ENCODE measurements at places on chromosomes 13 and 19.

DNA sequence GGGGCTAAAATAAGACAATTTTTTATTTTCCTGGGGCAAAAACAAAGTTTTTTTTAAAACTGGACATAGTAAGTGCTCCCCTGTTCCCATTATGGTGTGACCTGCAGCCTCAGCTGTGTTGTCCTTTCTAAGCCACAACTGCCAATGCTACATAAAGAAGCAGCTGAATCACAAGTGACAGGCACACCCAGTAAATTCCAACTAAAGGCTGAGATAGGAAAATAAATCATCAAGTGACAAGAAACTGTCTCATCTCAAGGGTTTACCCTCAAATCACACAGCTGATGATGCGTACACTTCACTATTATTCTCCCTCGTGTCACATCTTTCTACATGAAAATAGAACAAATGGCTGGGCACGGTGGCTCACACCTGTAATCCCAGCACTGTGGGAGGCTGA lies 28.7 kb downstream of the STK24 start:
- no peak for DNase-seq

DNA sequence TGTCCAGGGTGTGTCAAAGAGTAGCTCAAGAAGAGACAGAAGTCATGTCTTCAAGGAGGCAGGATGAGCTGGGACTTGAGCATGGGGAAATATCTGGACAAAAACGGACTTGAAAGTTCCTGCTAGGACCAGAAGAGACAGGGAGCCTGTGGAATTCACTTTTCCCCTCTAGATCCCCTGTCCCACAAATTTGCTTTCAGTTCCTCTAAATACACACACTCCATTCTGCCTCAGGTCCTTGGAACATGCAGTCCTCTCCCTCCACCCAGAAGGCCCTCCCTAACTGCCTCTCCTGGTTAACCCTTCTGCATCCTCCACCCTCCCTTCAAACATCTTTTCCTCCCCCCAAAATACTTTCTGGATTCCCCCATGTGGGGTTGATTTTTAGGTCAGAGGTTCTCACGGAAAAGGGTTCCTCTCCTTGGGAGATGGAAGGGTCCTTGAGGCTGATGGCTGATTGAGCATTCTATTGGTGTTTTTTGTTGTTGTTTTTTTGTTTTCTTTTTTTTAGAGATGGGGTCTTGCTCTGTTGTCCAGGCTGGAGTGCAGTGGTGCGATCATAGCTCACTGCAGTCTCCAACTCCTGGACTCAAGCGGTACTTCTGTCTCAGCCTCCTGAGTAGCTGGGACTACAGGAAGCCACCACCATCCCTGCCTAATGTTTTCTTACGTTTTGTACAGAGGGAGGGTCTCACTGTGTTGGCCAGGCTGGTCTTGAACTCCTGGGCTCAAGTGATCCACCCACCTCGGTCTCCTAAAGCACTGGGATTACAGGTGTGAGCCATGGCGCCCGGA lies 6.9 kb upstream of the RETN start:
- no peak for DNase-seq

DNA sequence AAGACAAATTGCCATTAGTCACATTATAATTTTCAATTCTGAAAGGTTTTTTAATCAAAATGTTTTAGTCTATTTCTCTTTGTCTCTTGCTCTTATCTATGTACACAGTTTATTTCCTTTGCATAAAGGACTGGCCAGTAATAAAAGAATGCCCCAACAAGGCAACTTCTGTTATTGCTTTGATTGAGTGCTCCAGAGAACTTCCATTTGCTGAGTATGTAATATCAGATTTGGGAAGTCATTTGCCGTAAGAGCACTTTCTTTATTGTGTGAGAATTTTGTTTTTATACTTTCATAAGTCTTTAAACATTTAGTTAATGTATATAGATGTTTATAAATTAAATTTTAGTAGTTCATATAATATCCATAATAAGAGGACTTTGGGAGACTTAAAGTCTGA lies 1140.4 kb downstream of the PCDH9 start:
- DNase-seq: no peak

DNA sequence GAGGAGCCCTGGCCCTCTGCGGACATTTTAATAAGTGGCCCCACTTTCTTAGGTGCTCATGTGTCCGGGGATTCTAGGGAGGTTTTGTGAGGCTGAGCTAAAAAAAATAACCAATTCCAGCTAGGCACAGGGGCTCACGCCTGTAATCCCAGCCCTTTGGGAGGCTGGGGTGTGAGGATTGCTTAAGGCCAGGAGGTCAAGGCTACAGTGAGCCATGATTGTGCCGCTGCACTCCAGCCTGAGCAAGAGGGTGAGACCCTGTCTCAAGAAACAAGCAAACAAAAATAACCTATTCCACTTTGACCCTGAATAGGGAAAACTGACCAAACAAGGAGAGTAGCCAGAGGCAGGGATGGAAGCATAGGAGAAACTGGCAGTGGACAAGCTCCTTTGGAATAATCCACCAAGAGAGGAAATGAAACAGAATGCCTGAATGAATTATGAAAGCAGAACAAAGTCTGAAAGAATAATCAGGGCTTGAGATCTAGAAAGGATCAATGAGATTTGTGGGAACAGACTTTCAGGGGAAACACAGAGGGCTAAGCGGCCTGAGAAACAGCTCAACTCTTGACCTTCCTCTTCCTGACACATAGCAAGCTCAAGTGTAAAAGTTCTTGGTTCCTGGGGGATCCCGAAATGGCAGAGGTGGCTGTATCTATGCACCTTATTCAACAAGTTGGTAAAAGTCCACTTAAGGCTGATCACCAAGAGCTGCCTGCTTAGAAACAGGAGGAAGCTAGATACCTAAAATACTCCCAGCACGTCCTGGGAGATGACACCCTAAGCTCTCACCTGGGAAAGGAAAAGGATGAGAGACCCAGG lies 30.1 kb upstream of the FFAR2 start:
- no peak for DNase-seq

DNA sequence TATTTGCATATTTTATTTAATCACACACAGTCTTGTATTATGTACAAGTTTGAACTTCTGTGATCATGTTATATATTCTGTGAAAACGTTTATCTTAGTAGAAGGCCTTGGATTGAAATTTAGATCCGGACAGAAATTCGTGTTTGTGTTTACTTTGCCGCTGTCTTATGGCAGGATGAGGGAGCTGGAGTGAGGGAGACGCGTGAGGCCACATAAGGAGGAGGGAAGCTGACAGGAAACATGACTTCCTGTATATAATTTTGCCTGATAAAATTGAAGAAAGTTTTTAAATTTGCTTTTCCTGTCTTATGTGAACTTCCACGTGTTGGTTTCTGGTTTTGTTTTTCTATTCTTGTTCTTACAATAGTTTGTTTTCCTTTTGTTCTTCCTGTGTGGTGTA lies 200.2 kb downstream of the MTUS2 start:
- no peak for DNase-seq

GRCh38 chr13:97274829-97275649 lies 52.9 kb downstream of the MBNL2 start:
- DNase-seq: peak; percentile 92
